ENCODE measurements at places on chromosomes 7 and 10.

- DNase-seq: no peak
Measured at GRCh38 chr7:47621979-47622561, 40.2 kb upstream of the TNS3 start.

- DNase-seq: no peak
Measured at GRCh38 chr10:103254538-103255325, 9.0 kb downstream of the RPEL1 start.

- DNase-seq: no peak
Measured at GRCh38 chr10:107098326-107098725, 66.2 kb downstream of the SORCS1 start.

GRCh38 chr10:36640626-36641025 is 484.8 kb upstream of the ANKRD30A start:
- no peak for DNase-seq

DNA sequence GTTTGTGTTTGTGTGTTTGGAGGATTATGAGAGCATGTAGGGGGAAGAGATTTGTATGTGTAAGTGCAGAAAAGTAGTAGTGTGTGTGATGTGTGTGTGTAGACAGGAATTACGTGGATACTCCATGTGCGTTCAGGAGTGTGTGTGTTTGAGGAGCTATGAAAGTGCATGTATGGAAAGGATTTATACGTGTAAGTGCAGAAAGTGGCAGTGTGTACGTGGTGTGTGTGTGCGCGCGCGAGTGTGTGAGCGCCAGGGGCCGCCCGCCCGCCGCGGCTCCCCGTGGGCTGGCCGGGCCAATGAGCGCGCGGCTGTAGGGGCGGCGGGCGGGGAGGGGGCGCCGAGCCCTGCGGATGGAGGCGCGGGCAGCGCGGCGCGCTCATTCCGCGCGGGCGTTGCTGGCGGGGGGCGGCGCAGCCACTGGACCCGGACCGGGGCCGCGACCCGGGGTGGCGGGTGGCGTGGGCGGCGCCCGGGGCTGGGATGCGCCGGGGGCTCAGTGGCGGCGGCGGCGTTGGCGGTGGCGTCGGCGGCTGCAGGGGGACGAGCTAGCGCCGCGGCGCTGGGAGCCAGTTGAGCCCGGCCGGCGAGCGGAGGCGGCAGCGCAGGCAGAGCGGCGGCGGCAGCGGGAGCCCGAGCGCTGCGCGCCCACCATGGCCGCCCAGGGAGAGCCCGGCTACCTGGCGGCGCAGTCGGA is at the start of gene BICC1:
Gene BICC1, plus strand, starts transcription at position 382 of the 697 bp plus-strand sequence. Its CDS starts 272 bp downstream, at position 654.
- no peak for DNase-seq

- DNase-seq: no peak
Measured at GRCh38 chr10:112203328-112204076, 19.9 kb upstream of the GPAM start.

- DNase-seq: no peak
Measured at GRCh38 chr7:7321681-7322080, 139.3 kb downstream of the C1GALT1 start.

GRCh38 chr10:125127986-125128385 is 32.4 kb downstream of the CTBP2 start:
- no peak for DNase-seq

- no peak for DNase-seq
Measured at GRCh38 chr7:85103357-85103756, 83.5 kb downstream of the SEMA3D start.

- no peak for DNase-seq
Measured at GRCh38 chr10:77351386-77351785, 286.2 kb downstream of the KCNMA1 start.

DNA sequence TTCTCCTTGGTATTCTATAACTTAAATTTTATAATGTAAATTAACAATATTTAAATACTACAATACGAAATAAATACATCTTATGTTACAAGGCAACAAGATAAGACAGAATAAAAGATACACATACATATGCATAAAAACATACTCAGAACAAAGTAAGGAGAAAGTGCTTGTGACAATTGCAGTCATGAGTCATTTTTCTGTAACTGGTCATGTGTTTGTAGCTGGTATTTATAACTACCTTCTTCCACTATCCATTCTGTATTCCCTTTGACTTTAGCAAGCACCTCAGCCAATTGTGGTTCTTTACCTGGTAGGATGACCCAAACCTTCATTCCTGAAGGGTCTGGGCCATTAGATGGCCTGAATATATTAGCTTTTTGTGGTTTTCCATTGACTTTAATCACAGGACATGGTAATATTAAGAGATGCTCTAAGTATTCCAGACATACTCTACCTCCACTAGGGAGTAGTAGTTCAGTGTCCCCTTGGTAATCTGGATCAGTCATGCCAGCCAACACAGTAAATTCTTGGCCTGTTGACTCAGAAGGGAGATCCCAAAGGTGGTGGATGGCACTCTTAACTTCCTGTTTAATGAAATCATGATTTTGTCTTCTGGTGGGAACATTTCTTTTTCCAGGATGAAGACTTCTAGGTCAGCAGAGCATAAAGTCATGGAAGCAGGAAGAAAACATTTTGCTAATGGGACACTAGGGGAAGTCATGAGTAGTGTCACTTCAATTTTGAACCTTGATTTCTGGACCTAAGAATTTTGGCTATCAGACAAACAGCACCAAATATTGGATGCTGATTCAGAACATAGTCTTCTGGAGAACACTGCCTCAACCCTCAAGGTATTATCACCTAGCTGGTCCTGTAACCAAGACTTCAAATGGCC is 733.7 kb upstream of the IGFBP3 start:
- DNase-seq: no peak

GRCh38 chr10:131176907-131177306 is 134.6 kb downstream of the TCERG1L start:
- DNase-seq: no peak

DNA sequence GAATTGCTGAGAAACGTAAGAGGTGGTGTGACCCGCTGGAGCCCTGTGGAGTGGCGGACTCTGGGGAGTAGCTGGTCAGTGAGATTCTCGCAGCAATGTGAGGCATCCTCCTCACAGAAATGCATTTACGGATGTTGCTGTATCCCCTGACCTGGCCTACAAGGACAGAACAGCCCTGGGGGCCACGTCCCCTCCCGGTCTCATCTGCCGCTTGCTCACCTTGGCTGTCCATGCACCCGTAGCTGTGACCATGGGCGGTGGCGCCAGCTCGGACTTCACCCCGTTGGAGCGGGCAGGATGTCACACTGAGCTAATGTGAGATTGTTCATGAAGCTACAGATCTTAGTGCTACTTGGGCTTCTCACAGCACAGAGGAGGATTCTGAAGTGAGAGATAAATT is 193.8 kb downstream of the EBF3 start:
- DNase-seq: no peak

- DNase-seq: no peak
Measured at GRCh38 chr10:65396997-65397396, 1528.8 kb upstream of the LRRTM3 start.

DNA sequence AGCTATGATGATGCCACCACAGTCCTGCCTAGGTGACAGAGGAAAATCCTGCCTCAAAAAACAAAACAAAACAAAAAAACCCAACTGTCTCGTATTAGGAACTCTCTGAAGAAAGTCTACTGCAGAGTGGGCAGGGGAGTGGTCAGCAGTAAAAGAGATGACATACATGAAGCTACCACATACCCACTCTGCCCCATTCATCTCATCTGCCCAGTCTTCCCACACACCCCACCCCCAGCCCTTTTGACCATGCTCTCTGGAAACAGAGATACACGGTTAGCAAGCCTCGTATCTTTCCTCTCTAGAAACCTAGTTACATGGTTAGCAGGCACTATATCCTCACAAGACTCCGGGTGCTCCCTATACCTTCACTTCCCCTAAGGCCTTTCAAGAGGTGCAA is 8.3 kb downstream of the SLC37A3 start:
- DNase-seq: no peak

GRCh38 chr10:86888585-86889381 is 68.6 kb downstream of the MMRN2 start:
- DNase-seq: no peak

DNA sequence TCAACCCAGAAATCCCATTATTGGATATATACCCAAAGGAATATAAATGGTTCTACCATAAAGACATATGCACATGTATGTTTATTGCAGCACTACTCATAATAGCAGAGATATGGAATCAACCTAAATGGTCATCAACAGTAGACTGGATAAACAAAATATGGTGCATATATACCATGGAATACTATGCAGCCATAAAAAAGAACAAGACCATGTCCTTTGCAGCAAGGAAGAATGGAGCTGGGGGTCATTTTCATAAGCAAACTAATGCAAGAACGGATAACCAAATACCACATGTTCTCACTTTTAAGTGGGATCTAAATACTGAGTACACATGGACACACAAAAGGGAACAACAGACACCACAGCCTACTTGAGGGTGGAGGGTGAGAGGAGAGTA is 2.2 kb upstream of the AFAP1L2 start:
- DNase-seq: no peak

- no peak for DNase-seq
Measured at GRCh38 chr10:52383088-52383487, 69.0 kb downstream of the DKK1 start.

DNA sequence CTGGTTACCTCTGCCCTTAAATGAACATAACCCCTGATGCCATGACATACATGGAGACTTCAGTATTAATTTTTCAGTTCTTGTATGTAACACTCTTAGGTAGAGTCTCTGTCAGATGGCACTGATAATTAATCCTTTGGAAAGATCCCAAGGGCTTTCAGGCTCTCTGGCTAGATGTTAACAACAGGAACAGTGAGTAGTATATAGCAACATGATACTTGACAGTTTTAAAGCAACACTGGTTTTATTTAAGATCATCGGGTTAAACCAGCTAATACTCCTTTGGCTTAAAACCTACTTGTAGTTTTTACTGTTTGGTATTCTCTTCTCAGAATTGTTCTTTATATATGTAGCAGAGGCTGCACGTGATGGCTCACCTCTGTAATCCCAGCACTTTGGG is 27.3 kb downstream of the AHCYL2 start:
- DNase-seq: no peak

DNA sequence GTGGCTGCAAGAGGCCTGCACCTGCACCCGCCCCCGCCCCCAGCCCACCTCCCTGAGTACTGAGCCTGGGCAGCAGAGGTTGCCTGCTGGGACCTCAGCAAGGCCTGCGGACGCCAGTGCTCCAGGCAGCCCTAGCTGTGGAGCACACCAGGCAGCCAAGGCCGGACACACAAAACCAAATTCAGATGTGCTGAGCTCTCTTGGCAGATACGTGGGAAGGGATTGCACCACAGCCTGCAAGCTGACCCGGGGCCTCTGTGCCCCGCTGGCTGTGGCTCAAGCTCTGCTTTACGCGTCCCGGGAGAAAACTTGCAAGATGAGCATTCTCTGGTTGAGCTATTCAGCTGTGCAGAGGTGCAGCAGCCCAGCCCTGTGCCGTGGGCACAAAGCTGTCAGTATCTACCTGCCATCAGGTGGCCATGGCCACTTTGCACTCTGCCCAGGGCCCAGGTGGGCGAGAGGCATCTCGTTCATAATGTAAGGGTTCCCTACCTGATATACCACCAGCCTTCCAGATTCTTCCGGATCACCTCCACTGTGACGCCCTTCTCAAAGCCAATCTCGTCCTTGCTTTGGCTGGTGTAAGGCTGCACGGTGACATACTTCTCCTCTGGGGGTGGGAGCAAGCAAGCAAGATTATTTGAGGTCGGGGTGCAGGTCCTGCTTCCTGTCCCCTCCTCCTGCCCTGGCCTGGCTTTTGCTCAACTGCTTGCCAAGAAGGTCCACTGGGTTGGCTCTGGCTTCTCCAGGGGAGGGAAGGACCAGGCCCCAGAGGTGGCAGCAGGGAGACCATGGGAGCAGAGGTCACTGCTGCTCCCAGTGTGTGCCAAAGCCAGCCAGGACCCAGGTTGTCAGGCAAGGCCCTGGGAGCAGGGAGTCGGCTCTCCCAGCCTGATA is 123.4 kb downstream of the NEURL1 start:
- no peak for DNase-seq

DNA sequence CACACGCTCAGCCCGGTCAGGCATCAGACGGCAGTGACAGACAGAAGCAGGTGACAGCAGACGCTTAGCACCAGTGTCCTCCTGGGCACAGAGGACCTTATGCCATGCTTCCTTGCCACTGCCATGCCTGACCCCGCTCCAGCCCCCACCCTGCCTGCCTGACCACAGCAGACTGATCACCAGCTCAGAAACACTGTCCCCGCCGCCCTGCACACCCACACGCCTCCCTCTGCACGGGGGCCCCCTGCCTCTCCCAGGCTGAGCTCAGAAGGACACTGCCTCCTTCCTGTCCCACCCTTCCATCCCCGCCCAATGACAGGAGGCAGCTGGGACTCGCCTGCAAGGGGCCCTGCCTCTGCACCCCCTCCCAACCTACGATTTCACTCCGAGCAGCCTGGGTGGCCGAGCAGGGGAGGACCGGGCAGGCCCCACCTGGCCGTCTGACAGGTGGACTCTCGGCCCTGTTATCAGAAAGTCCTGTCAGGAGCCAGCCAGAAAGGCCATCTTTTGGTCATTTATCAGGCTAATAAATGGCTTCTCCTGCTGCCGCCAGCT is 183.4 kb downstream of the ELFN1 start:
- DNase-seq: no peak

GRCh38 chr10:5614155-5614721 is 52.2 kb downstream of the ASB13 start:
- DNase-seq: no peak

DNA sequence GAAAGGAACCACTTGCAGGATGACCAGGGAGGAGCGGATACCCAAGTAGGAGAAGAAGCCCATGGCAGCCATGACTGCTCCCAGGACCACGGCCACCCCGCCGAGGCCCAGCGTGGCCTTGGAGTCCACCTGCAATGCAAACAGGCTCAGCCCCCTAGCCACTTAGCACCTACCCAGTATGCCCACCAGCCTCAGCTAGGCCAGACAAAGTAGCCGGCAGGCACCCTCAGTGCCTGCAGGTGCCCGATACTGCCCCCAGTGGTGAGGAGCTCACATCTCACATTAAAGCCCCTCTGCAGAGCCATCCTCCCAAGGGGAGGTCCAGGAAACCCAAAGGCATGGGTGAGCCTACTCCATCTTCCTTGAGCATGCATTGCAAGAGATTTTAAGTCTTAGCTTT is 6.6 kb downstream of the NPC1L1 start:
- DNase-seq: peak; percentile 53

DNA sequence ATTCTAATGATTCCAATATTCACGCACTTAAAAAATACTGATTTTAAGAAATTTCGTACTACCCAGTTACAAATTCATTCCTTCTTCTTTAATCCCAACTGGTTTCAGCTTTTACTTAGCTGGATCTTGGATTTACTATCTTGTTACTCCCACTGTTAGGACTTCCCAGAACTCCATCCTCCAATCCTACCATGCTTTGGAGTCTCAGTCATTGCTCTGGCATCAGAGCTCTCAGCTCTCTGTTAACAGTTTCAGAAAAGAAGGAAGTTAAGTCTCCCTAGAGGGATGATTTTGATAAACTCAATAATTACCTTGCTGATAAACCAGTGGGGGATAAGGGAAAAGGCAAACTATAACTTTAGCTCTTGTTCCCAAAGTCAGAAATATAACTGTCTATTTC is 9.5 kb downstream of the PPA1 start:
- DNase-seq: no peak
